ENCODE measurements at places on chromosomes 6 and 20.

DNA sequence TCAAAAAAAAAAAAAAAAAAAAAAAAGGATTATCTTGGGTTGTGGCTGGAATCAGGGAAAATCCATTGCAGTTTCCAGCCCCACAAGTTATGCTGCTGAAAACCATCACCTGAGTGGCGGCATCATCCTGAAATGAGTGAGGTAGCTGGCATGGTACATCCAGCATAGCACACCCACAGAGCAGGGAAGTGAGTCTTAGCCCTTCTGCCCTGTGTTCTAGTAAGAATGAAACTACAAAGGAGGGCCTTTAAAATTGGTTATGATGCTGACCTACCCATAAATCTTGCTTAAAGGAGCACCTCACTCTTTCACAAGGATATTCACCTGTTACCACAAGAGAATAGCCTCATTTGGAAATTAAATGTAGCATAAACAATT, 119.2 kb downstream of the NFATC2 start:
- no peak for DNase-seq

DNA sequence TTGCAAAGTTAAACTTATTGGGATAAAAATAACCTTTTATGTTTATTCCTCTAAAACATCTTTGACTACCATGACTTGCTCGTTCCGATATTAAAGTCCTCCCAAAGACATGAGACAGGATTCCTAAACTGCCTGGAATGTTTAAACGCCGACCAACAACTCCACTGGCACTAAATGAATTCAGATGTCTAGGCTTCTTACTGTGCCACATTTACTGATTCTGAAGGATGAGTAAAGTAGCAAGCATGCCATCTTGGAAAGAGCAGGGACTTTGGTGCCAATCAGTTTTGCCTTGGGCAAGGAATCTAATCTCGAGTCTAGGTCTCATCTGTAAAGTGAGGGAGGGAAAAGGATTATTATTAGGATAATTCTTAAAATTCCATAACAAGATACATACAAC, 25.3 kb downstream of the MBOAT1 start:
- DNase-seq = no peak

GRCh38 chr6:114564302-114564933, 221.6 kb upstream of the HS3ST5 start:
- DNase-seq = no peak

- no peak for DNase-seq
Observed at GRCh38 chr6:7532232-7532631, 9.2 kb upstream of the DSP start.

- DNase-seq = no peak
Observed at GRCh38 chr20:40218316-40218969, 470.6 kb downstream of the MAFB start.

- DNase-seq = no peak
Observed at GRCh38 chr20:2246069-2246491, 49.7 kb upstream of the TGM3 start.

GRCh38 chr6:124285146-124285545, 481.5 kb downstream of the NKAIN2 start:
- DNase-seq = no peak

GRCh38 chr6:157675831-157676230, 147.2 kb upstream of the SNX9 start:
- DNase-seq = no peak

- DNase-seq = no peak
Observed at GRCh38 chr6:23534351-23534750, 591.7 kb upstream of the NRSN1 start.

GRCh38 chr20:44758247-44759101, 12.8 kb downstream of the KCNK15 start:
- DNase-seq = no peak

- DNase-seq = no peak
Observed at GRCh38 chr6:56659721-56660380, 17.2 kb upstream of the DST start.

GRCh38 chr6:170383466-170384035, 77.0 kb downstream of the FAM120B start:
- no peak for DNase-seq

- no peak for DNase-seq
Observed at GRCh38 chr6:10414756-10415616, at the start of gene TFAP2A. TSS of gene TFAP2A (minus strand) at chr6:10415074. CDS start at chr6:10414991, 83 bp downstream.

- no peak for DNase-seq
Observed at GRCh38 chr6:121188356-121188755, 145.9 kb downstream of the TBC1D32 start.

GRCh38 chr20:664151-664550, 11.2 kb upstream of the SRXN1 start:
- no peak for DNase-seq

DNA sequence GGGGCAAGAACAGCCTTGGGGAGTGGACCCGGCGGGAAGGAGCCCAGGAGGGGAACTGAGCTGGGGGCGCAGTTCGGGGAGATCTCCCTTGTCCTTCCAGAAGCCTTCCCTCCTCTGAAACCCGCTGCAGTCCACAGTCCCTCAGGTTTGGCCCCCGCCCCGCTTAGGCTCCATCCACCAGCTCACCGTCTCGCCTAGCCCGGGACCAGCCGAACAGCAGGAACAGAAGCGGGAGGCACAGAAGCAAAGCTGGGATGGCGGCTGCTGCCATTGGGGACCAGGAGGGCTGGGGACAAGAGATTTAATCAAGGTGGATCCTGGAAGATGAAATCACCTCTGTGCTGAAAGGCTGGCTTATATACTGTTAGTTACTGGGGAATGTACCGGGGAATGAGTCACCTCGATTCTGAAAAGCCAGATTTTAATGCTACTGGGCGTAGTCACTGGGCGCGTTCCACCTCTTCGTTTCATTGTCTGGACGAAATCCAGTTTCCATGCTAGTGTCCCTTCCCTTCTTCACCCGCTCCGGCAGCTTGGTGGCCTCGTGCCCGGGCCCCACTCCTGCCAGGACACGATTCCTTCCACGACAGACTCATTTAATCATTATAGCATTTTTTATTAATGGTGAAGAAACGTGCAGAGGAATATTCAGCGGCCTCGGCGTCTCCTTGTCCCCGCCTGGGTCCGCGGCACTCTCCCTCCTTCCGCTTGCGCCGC, at the start of gene RAET1L:
Gene RAET1L (minus strand): TSS at position 332 of the 717 bp plus-strand sequence. CDS start 61 bp downstream, at position 271.
- DNase-seq = no peak

DNA sequence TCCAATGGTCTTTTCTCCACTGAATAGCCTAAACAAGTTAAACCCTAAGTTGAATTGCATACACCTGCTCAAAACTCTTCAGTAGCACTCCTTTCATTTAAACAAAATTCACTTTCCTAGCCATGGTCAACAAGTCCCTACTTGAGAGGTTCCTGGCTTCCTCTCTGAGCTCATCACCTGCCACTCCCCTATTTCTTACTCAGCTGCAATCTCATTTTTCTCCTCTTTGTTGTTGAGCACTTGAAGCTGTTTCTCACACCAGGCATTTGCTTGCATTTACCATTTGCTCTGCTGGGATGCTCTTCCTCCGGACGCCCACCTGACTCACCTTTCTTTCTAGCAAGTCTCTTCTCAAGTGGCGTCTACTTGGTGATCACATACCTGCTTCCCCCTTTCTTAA, 38.5 kb downstream of the EDN1 start:
- DNase-seq = no peak

GRCh38 chr6:20191992-20192391, 20.3 kb downstream of the MBOAT1 start:
- no peak for DNase-seq
